ENCODE measurements at places on chromosomes 16 and 17.

DNA sequence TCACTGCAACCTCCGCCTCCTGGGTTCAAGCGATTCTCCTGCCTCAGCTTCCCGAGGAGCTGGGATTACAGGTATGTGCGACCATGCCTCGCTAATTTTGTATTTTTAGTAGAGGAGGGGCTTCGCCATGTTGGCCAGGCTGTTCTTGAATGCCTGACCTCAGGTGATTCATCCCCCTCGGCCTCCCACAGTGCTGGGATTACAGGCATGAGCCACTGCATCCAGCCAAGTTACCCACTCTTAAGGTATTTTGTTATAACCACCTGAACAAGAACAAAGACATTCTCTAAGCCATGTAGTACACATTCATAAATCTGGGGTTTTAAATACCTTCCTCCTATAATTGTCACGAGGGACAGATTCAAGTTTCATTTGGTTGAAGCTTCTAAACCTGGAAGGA is 12.3 kb upstream of the TMEM170A start:
- DNase-seq: no peak

DNA sequence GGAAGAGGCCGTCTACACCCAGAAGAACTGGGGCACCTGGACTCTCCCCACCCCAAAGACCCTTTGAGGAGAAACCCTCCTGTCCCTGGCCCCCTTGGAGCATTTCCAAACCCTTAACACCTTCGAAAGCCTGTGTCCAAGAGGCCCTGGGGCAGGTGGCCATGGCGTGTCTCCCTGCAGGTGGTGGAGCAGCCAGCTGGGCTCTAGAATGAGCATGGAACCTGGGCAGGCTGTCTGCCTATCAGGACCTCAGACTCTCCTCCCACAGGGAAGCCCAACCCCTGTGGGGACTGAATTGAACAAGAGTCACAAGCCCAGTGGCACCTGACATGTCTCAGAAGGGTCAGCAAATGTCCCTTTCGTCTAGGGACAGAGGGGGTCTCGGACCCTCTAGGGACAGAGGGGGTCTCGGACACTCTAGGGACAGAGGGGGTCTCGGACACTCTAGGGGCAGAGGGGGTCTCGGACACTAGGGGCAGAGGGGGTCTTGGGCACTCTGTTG is 8.4 kb downstream of the CBX4 start:
- no peak for DNase-seq

DNA sequence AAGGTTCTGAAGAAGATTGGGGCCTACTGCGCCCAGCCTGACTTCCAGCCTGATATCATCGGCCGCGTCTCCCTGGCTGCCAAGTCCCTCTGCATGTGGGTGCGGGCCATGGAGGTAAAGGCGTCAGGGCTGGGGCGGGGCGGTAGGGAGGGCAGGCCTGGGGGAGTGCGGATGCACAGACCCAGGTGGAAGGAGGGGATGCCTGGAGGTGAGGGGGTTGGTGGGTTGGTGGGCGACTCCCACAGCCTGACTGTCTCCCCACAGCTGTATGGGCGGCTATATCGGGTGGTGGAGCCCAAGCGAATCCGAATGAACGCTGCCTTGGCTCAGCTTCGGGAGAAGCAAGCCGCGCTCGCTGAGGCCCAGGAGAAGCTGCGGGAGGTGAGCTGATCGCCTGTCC is 26.8 kb upstream of the KDM6B start:
- no peak for DNase-seq

- DNase-seq: no peak
Observed at GRCh38 chr17:28545787-28546415, 6.5 kb downstream of the UNC119 start.

GRCh38 chr17:5396612-5397011 is 22.9 kb downstream of the NUP88 start:
- DNase-seq: no peak

GRCh38 chr17:61253937-61254574 is 145.6 kb upstream of the TBX2 start:
- DNase-seq: no peak

GRCh38 chr17:81116704-81117103 is 48.6 kb upstream of the PVALEF start:
- DNase-seq: no peak

DNA sequence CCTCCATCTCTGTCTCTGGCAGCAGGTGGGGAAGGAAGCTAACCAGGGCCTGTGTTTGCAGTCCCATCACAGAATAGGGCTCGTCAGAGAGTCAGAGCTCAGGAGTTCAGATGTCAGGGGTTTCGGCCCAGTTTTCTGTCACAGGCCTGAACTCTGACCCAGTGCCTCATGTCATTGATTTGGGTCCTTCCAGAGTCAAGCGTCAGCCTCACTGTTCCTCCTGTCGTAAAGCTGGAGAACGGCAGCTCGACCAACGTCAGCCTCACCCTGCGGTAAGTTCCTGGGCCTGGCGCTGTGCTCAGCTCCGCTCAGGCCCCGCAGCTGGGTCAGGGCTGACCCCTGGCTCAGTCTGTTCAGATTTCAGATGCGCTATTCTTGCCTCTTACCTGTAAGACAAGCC is 10.7 kb downstream of the CTNS start:
- no peak for DNase-seq
